ENCODE measurements at places on chromosomes 4 and X. TPM values are rescaled to one million over a fixed set of nuclear protein-coding genes. Genes with fewer than 3 reads are reported as not detected.

CACNA1F gene
- 0.29 TPM for polyA plus RNA-seq

H2BW2 gene
- 0.89 TPM for polyA plus RNA-seq

DGKK gene
- 10.9 TPM for polyA plus RNA-seq

HMGN5 gene
- 57.8 TPM for polyA plus RNA-seq

RAB33A gene
- polyA plus RNA-seq: 0.65 TPM

DNA sequence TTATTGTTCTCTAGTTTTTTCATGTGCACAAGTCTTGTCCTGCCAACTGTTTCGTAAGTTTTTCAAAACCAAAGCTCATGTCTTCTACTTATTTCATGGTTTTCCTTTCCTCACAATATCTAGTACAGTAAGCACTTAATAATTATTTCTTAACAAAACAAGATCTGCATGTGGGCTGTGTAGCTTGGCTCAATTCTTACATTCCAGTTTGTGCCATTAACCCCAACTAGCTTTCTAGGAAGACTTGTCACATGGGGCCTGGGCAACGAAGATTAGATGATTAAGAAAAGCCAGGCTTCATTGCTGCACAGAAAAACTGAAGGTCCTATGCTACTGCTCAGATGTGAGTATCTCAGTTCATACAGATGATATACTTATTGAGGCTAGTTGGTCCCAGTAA, 155.3 kb upstream of the TEX13A start:
- peak; percentile 3 for DNase-seq

DNA sequence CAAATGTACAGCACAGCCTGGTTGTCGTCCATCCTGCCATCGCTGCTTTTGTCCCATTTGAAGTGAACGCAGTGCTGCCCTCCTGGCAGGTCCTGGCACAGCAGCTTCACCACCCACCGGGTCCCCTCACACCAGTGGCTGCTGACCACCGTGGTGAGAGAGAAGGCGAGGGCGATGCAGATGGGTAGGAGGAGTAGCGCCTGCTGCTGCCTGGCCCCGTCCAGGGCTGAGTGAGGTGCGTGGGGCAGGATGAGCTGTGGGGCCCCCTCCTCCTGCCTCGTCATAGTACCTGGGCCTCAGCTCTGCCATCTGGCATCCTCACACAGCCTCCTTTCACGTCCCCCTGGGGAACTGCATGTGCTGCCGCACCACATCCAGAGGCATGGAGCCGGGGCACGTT, 1.8 kb downstream of the DCAF8L2 start:
- DNase-seq: no peak

- DNase-seq: no peak
These were observed 46.9 kb upstream of the SLC39A8 start for GRCh38 chr4:102392033-102392744.

GRCh38 chr4:129364747-129365452, 268.9 kb downstream of the C4orf33 start:
- no peak for DNase-seq

DNA sequence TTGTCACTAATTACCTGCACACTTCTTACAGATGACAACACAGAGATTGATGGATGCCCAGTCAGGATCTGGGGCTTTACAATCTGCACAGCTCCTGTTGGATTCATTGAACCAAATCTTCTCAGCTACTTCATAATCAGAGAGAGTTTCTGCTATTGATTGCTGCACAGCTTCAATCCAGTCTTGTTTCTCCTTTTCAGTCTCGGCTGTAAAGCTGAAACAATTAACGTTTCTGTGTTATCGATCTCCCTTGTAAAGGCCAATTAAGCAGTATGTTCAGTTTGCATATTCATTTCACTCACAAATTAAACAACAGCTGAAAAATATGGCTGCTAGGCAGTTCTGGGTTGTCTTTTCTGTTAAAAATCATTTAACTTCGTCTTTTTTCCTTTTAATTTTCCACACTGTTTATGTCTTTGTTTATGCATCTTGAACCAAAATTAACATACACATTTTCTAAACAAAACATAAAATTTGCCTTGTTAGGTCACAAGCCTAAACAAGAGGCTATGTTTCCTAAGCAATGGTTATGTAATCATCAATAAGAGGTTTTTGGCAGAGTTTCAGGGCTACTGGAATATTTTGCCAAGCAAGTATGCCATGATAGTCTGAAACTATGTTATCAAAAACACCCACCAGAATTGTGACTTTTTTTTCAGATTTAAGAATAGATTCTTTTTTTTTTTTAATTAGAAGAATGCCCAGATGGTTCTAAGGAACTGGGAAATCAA, 79.2 kb downstream of the ARAP2 start:
- DNase-seq: no peak

DNA sequence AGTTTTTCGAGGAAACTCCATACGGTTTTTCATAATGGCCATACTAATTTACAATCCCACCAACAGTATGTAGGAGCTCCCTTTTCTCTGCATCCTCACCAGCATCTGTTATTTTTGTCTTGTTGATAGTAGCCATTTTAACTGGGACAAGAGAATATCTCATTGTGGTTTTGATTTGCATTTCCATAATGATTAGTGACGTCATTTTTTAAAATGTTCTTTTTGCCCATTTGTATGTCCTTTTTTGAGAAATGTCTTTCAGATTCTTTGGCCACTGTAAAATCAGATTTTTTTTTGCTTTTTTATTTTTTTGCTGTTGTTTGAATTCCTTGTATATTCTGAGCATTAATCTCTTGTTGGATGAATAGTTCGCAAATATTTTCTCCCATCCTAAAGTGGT, 243.9 kb downstream of the TRIML1 start:
- no peak for DNase-seq

- no peak for DNase-seq
These were observed 147.7 kb downstream of the SH3KBP1 start for GRCh38 chrX:19739683-19740082.

All from right renal cortex interstitium (tissue), 3 donors.